Osteoblast (primary cell): ENCODE measurements at places on chromosomes 3 and 15. TPM values are rescaled to one million over a fixed set of nuclear protein-coding genes. Genes with fewer than 3 reads are reported as not detected.

The CAMKV gene
- total RNA-seq = not detected in 2 replicates

The SSUH2 gene
- total RNA-seq = not detected in 2 replicates

The HYAL2 gene
- 32.9 and 34.2 TPM in 2 replicates for total RNA-seq

The ADAMTSL3 gene
- 0.29 and 0.72 TPM in 2 replicates for total RNA-seq

The ZNF774 gene
- total RNA-seq = 1.8 and 2.4 TPM in 2 replicates

The MAP6D1 gene
- total RNA-seq = 0.59 and 2.2 TPM in 2 replicates

The IRAK2 gene
- 3.2 and 4.0 TPM in 2 replicates for total RNA-seq
